Muscle of arm (tissue), 14 donors: ENCODE measurements at places on chromosomes 1 and 21. TPM values are rescaled to one million over a fixed set of nuclear protein-coding genes. Genes with fewer than 3 reads are reported as not detected.

ZBTB8B gene
- polyA plus RNA-seq, result 0.22 TPM

CD244 gene
- 1.4 TPM for polyA plus RNA-seq

GRCh38 chr21:43691086-43691795, 27.7 kb upstream of the PDXK start:
- DNase-seq, result no peak

DNA sequence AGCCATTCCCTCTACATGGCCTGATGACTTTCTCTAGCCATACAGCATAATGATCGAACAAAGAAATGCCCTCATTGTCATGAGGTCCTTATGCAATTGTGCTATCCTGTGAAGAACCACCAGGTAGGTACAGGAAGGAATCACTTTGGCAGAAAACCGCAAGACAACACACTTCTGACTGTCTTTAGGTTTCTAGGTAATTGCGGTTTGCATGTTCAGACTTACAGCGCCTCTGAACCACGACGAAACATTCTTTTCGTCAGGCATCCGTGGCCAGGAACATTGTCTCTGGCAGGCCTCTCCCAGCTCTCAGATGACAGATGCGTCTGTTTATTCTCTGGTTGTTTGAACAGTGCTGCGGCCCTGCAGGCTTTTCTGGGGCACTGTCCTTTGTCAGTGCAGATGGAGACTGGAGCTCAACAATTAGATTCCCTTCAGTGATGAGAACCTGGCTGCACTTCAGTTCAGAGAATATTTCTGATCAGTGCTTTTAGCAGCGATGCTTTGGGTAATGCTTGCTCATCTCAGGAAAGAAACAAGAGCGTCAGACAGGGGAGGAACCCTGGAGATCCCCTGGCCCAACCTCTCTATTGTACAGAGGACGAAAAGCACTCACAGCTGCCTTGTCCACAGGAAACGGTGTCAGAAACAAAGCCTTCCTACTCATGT, 63.4 kb downstream of the B3GALT5 start:
- DNase-seq, result peak; percentile 45

CLDN14 gene
- not detected for polyA plus RNA-seq

FRRS1 gene
- polyA plus RNA-seq, result 4.0 TPM

KRTAP12-2 gene
- not detected for polyA plus RNA-seq

- DNase-seq, result no peak
These were observed 161.9 kb upstream of the KCTD3 start for GRCh38 chr1:215405211-215405610.

DNA sequence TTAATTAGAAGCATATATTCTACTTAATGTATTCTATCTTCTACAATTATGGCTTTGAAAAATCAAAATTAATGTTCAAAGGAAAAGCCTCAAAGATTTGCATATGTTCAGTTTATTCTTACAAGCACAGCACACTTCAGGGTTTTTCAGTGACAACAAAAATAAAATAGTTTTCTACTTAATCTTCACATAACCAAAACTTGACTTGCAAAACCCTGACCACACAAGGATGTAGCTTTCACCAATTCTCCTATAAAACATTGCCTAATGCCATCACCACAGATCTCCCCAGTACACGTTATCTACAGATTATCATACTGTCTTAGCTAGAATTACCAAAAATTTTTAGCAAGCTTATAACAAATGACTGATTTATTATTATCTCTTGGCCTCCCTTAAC, 23.3 kb downstream of the LPAR3 start:
- DNase-seq, result no peak

DNA sequence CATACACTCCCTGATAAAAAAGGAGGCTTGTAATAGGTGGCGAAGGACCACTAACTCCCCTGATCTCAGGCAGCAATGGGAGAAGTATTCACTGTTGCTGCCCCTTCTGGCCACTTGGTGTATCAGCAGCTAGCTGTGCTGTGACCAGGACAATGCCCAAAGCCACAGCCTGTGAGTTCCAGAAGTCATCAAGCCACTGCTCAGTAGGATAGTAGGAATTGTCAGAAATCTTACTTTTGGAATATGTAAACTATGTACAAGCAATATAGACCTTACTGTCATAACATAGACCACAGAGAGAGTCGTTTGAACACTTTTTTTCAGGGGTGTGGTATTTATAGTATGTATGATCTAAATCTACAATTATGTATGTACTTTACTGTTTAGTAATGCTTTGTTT, 248.3 kb upstream of the CAMK1G start:
- DNase-seq, result no peak

DNA sequence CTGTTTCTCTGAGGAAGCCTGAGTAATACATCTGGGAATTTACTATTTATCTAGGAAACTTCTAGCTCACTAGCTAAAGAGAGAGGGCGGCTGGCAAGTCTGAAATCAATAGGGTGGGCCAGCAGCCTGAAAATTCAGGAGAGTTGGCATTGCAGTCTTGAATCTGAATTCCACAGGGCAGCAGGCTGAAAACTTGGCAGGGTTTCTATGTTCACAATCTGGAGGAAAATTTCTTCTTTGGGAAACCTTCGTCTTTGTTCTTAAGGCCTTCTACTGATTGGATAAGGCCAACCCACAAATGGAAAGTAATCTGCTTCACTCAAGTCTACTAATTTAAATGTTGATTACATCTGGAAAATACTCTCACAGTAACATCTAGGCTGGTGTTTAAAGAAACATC, 101.0 kb upstream of the COG2 start:
- DNase-seq, result no peak

DNA sequence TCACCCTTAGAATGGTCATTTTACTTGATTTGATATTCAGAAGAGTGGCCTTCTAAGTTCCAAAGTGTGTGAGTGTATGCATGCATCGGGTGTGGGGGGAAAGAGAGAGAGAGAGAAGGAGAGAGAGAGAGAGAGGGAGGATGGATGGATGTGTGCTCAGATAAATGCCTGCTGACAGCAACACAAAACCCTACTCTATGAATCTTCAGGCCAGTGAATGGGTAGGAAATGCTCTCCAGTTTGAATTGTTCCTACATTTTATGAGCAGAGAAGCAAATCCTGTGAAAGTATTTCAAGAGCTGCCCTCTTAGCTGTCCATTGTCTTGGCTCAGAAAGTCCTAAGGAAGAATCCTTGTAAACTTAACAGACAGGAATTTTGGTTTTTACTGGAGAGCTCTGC, 7.4 kb downstream of the JAM2 start:
- no peak for DNase-seq

DNA sequence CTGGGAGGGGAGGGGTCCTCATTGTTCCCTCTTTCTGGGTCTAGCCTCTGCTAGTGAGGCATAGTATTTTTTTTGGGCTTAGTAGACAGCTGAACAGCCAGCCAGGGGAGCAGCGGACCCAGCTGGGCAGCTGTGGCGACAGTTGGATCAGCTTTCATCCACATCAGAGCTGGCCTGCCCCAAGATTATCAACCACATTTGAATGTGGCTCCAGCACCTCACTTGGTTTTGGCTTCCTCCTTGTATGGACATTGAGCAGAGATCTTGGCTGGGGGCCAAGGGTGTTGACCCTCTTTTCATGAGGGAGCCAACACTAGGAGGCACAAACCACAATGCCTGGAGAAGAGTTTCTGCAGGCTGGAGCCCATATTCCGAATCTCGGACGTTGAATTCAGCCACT, 25.0 kb downstream of the WNT4 start:
- DNase-seq, result no peak
